ENCODE measurements at places on chromosomes 4 and X.

- no peak for DNase-seq
Observed at GRCh38 chr4:22416403-22416802, 99.5 kb downstream of the ADGRA3 start.

- DNase-seq = peak; percentile 10
Observed at GRCh38 chr4:37767546-37767945, 58.9 kb upstream of the PGM2 start.

- no peak for DNase-seq
Observed at GRCh38 chrX:65516756-65517155, 17.8 kb downstream of the LAS1L start.

DNA sequence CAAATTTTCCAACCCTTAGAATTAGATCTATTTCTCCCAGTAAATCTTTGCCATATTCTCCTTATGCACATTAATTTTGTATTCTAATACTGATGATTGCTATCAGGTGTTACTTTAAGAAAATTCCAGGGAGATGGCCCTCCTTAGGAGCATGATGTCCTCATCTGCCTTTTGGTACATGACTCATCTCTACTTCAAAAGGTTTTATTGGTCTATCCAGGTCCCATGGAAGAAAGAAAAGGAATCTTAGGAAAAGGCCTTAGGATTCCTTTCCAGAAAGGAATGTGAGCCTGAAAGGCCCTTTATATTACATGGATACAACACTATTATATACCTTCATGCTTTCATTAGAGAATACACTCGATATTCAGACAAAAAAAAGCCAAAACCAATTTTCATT, 968.2 kb downstream of the STIM2 start:
- DNase-seq = no peak

- DNase-seq = no peak
Observed at GRCh38 chrX:110732266-110732665, 63.4 kb downstream of the CHRDL1 start.

DNA sequence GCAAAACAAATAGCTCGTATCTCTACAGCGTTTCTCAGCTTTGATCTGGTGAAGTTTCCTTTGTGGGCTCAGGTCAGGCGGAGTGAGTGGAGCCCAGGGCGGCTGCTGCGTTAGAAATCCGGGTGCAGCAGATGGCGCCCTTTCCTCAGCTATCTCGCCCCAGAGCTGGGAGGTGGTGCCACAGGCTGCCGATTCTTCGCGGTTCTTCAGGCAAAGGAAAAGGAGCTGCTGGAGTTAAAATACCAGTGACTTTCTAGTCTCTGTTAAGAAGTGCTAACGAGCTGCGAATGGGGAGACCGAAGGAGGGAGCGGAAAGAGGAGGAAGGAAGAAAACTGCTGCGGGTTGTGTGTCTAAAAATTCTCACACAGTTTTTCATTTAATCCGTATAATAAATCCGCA, 114.6 kb downstream of the CPE start:
- peak; percentile 61 for DNase-seq

DNA sequence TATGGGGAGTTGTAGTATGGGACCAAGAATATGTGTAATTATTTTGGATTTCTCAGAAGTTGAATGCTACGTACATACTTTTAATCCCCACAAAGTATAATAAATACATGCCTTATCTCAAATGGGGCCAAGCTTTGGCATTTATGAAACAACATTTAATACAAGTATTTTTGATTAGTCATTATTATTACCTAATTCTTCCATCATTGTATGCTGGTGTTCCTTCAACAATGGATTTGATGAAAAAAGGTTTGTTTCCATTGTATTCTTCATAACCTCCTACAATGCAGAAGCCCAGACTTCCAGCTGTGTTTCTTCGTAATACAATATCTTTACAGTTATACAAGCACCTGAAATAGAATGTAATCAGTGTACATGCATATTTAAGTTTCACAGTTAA, 83.8 kb downstream of the FIP1L1 start:
- no peak for DNase-seq

DNA sequence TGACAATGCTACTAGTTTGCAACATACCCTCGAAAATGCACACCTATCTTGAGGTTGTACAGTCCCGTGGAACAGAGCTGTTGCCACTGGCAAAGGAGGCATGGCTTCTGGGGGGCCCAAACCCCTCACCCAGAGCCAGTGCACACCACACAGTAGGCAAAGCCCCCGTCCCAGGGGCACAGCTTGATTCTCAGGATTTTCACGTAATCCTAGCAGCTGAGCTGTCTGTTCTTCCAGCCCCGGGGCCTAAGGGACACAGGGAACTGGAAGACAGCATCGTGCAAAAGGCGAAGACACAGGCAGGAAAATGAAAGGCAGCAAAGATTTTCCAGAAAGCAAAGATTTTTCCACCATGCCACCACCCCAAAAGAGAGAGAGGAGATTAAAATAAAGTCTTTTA, 77.2 kb downstream of the JAKMIP1 start:
- no peak for DNase-seq

DNA sequence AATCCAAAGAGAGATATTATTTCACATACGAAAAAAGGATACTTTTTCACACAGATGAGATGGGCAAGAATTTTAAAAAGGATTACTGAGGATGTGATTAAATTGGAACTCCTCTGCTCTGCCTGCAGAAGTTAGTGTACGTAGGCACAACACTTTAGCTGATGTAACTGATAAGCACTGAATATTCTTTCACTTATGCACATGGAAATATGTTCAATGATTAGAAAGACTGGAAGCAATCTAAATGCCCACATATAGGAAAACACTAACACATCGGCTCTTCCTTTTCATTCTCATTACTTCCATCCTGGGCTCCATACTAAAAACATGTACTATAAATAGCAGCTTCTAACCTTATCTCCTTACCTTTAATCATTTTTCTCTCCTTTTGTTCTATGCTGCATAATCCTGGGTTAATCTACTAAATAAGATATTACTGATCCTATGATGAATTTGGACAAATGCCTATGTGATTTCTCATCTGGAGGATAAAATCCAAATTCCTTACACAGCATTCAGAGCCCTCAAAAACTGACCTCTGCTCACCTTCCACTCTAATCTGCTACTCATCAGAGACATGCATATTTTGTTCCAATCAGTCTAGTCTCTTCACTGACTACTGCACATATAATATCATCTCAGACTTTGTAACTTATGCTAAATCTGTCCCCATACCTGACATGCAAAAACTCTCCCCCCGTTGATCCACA, 197.8 kb downstream of the PDGFC start:
- DNase-seq = no peak

- DNase-seq = no peak
Observed at GRCh38 chr4:150562250-150562649, 19.7 kb upstream of the MAB21L2 start.

DNA sequence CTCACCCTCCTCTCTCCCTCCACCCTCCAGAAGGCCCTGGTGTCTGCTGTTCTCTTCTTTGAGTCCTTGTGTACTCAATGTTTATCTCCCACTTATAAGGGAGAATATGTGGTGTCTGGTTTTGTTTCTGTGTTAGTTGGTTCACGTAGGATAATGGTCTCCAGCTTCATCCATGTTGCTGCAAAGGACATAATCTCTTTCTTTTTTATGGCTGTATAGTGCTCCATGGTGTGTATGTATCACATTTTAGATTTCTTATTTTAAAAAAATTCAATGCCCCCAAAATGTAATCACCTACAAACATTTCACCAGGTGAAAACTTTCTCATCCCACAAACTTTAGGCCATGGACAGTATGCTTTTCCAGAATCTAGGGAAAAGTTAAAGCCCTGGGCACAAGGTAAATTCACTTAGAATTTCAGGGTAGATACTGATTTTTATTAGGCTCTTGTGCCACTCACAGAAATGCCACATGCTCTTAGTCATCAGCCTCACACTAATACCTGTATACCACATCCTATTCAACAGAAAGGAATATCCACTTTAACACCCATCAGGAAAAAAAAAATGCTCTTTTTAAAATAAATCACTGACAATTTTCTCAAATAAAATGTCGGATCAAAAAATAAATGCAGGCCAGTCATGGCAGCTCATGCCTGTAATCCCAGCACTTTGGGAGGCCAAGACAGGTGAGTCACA, 104.8 kb upstream of the ENPP6 start:
- no peak for DNase-seq

DNA sequence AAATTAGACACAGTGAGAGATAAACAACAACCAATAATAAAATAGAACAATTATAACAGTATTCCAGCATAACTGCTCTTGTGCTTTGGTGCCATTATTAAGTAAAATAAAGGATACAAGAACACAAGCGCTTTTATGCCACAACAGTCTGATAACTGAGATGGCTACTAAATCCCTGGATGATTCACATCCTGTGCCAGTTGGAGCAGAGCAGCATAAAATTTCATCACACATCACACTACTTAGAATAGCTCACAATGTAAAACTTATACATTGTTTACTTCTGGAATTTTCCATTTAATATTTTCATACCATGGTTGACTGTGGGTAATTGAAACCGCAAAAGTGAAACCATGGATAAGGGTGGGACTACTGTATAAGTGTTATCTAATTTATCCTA, 399.9 kb upstream of the CNKSR2 start:
- DNase-seq = peak; percentile 0

DNA sequence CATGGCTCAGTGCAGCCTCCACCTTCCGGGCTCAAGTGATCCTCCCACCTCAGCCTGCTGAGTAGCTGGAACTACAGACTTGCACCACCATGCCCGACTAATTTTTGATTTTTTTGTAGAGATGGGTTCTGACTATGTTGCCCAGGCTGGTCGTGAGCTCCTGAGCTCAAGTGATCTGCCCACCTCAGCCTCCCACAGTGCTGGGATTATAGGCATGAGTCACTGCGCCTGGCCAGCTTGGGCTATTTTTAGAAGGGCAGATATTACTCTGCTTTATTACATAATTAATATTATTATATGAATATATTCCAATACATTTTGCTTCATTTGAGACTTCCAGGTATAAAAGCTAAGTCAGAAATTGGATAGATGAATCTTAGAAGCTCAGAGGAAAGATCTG, 143.7 kb upstream of the ANK2 start:
- DNase-seq = no peak

GRCh38 chr4:141757287-141757686, 120.9 kb downstream of the IL15 start:
- peak; percentile 45 for DNase-seq

- no peak for DNase-seq
Observed at GRCh38 chr4:82680834-82681233, 117.8 kb downstream of the SCD5 start.

- peak; percentile 16 for DNase-seq
Observed at GRCh38 chrX:152640034-152640818, 2.5 kb downstream of the GABRQ start.

- DNase-seq = peak; percentile 66
Observed at GRCh38 chrX:10769696-10770619, 149.6 kb upstream of the MID1 start.

Measured in adipocyte (in vitro differentiated cells).